ENCODE measurements at places on chromosomes 5 and 9. TPM values are rescaled to one million over a fixed set of nuclear protein-coding genes. Genes with fewer than 3 reads are reported as not detected.

Gene ANKRD55
- total RNA-seq: 0.37 TPM

Gene CDH9
- not detected for total RNA-seq

Gene ARSI
- total RNA-seq: 15.4 TPM

GRCh38 chr5:6029811-6030271 lies 348.5 kb downstream of the MED10 start:
- no peak overlapping the region for H3K27ac ChIP-seq
- H3K4me3 ChIP-seq: no peak overlapping the region
- H3K36me3 ChIP-seq: no peaks in the 10 kb centered on the region
- no peaks in the 10 kb centered on the region for H3K27me3 ChIP-seq
- no peaks in the 10 kb centered on the region for H3K4me1 ChIP-seq

DNA sequence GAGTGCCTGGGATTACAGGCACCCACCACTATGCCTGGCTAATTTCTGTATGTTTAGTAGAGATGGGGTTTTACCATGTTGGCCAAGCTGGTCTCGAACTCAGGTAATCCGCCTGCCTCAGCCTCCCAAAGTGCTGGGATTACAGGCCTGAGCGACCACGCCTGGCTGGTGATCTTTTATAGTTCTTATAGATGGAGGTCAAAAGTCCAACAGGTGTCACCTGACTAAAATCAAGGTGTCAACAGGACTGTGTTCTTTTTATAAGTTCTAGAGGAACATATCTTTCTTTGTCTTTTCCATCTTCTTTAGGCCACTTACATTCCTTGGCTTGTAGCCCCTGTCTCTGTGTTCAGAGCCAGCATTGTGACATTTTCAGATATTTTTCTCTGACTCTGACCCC lies 155.5 kb upstream of the SLC12A2 start:
- no peak for DNase-seq
- no peaks in the 10 kb centered on the region for H3K27me3 ChIP-seq
- no peak overlapping the region for H3K4me3 ChIP-seq
- no peaks in the 10 kb centered on the region for H3K4me1 ChIP-seq
- H3K36me3 ChIP-seq: no peaks in the 10 kb centered on the region
- H3K27ac ChIP-seq: no peak overlapping the region

DNA sequence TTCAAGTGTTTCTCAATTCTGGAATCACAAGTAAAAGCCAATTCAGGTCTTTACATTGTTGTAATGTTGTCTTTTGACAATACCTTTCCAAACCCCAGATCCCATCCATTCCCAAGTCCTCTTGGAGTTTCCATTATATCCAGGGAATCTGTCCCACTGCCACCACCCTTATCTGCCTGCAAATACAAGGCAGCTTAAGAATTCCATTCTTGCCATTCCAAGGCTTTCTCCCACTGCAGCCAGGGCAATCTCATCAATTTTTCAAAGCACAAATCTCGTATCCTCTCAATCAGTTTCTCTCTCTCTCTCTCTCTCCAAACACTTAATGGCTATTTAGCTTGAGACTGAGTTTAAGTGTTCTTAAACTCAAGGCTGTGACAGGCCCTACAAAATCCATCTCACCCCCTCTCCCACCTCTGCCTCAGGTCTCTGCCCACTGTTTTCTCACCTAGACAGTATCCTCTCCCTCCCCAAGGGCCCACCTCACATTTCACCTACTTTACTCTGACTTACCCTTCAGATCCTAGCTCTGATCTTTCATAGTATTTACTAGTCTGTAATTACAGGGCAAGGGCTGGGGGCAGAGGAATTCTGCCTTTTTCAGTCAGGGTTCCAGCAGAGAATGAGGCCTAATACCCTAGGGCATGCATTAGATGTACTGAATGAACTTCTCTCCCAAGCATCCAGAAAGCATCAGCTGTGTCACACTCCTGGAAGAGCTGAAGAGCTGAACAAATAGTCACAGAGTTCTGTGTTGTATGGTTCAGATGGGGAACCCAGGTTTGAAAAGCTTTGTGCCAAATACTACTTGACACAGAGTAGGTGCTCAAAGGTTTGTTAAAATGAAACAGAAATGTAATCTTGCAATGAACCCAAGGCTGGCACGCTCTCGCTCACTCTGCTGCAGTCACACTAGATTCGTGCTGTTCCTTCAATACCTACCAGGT lies 46.0 kb downstream of the RAPGEF1 start:
- no peak for DNase-seq
- H3K4me3 ChIP-seq: no peak overlapping the region
- H3K27me3 ChIP-seq: no peaks in the 10 kb centered on the region
- no peak overlapping the region for H3K27ac ChIP-seq
- peaks cover 50% of the 10 kb centered on the region for H3K4me1 ChIP-seq

DNA sequence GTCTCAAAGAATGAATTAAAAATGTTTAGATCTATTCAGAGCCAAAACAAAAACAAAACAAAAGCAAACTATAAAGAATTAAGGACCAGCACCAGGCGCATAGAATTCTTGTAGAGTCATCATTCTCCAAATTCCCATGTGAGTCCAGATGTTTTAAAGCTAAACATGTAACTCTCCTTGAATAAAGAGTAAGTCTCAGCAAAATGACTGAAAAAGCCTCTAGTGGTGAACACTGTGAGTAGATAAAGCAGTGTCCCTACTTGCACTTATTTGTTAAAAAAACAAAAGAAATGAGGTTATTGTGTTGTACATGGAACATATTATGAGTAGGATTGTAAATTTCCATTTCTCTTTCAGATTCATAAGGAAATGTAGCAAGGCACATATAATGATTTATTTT lies 44.0 kb downstream of the NNT start:
- no peak overlapping the region for H3K27ac ChIP-seq
- H3K36me3 ChIP-seq: peaks cover 4% of the 10 kb centered on the region
- H3K4me1 ChIP-seq: peaks cover 6% of the 10 kb centered on the region
- no peak overlapping the region for H3K4me3 ChIP-seq
- no peak for DNase-seq
- H3K27me3 ChIP-seq: no peaks in the 10 kb centered on the region
